ENCODE measurements at places on chromosomes 7 and 10. TPM values are rescaled to one million over a fixed set of nuclear protein-coding genes. Genes with fewer than 3 reads are reported as not detected.

The GRID1 gene
- total RNA-seq, result 1.1 TPM

The TMEM229A gene
- not detected for total RNA-seq

The NEUROG3 gene
- not detected for total RNA-seq

The NKX1-2 gene
- total RNA-seq, result not detected

GRCh38 chr10:93280121-93280698 is 201.9 kb downstream of the MYOF start:
- H3K36me3 ChIP-seq, result no peaks in the 10 kb centered on the region
- H3K27ac ChIP-seq, result no peak overlapping the region
- H3K27me3 ChIP-seq, result no peaks in the 10 kb centered on the region
- DNase-seq, result no peak
- H3K4me3 ChIP-seq, result no peak overlapping the region

DNA sequence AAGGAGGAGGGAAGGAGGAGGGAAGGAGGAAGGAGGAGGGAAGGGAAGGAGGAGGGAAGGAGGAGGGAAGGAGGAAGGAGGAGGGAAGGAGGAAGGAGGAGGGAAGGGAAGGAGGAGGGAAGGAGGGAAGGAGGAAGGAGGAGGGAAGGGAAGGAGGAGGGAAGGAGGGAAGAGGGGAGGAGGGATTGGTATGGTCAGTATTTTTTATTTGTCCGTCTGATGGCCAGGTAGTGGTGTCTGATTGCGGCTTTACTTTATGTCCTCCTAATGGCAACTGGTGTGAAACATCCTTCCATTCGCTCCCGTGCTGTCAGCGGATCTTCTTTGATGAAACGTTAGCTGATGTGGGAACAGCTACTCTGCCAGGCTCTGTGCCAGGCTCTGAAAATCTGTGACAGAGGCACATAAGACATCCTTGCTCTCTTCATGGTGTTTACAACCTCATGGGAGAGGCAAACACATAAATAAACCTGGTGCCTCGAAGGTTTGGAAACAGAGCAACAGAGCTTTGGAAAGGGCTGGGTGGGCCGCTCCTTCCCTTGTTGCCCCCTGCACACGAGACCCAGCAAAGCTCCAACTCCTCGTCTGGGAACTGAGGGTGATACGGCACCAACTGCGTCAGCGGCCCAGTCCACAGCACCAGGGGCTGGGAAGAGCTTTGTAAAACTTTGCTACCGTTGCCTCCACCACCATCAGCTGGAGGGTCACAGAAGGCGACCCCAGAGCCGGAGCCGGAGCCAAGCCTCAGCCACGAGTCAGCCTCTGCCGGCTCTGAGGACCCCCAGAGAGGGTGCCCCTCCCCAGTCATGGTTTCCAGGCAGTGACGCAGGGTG is 40.3 kb downstream of the PDGFA start:
- H3K4me3 ChIP-seq, result no peak overlapping the region
- peak; percentile 6 for DNase-seq
- H3K36me3 ChIP-seq, result no peaks in the 10 kb centered on the region
- H3K27me3 ChIP-seq, result no peaks in the 10 kb centered on the region

DNA sequence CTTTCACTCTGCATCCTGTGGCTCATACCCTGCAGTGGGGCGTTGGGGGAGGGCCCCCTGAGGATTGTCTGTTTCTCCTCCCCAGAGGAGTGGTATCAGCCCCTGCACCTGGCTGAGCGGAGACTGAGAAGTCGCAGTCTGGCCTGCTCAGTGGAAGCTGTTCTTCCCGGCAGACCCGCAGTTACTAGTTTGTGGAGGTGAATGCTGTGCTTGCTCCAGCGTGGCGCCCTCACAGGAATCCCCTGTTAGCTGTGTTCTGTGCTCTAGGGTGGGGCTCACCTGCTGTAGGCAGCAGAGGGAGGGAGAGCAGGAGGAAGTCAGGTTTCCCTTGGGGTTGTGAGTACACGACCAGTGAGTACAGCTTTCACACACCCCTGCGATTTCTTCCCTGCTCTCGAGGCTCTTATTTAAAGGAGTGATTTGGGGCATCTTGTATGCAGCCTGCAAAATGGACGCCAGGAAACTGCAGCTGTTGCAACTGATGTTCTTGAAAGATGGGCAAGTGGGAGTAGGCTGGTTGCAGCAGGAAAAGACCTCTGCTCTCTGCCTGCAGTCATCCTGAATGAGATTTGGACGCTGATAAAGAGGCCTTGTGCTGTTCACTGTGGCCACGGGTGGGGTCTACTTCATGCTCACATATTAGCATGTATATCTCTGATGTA is 66.4 kb downstream of the HK1 start:
- H3K4me3 ChIP-seq, result no peak overlapping the region
- no peaks in the 10 kb centered on the region for H3K27me3 ChIP-seq
- no peak for DNase-seq
- H3K4me1 ChIP-seq, result peaks cover 14% of the 10 kb centered on the region
- peaks cover 3% of the 10 kb centered on the region for H3K36me3 ChIP-seq

DNA sequence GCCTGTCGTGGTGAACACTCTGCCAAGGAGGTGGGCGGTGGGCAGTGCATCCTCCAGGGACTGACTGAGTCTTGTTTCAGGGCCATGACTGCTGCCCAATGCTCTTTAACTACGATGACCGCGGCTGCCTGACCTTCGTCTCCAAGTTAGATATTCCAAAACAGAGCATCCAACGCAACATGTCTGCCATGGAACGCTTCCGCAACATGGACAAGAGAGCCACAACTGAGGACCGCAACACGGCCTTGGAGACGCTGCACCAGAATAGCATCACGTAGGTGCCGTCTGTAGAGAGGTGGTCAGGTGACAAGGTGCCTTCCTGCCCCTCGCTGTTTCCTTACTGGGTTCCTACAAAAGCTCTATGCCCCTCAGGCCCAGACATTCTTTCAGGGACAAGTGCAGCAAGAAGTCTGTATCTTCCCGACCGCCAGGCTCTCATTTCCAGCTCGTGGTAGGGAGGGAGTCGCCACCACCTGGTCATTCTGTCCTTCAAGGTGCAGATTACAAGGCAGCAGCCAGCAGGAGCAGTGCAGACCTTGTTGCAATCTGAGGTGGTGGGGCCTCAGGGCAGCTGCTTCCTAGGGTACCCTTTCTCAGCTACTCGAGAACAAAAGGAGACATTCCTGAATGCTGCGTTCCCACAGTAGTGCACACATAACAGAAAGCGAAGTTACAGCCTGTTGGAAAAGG is 14.9 kb upstream of the ARPC1B start:
- no peaks in the 10 kb centered on the region for H3K27me3 ChIP-seq
- peaks cover 100% of the 10 kb centered on the region for H3K36me3 ChIP-seq
- DNase-seq, result no peak
- no peak overlapping the region for H3K27ac ChIP-seq

DNA sequence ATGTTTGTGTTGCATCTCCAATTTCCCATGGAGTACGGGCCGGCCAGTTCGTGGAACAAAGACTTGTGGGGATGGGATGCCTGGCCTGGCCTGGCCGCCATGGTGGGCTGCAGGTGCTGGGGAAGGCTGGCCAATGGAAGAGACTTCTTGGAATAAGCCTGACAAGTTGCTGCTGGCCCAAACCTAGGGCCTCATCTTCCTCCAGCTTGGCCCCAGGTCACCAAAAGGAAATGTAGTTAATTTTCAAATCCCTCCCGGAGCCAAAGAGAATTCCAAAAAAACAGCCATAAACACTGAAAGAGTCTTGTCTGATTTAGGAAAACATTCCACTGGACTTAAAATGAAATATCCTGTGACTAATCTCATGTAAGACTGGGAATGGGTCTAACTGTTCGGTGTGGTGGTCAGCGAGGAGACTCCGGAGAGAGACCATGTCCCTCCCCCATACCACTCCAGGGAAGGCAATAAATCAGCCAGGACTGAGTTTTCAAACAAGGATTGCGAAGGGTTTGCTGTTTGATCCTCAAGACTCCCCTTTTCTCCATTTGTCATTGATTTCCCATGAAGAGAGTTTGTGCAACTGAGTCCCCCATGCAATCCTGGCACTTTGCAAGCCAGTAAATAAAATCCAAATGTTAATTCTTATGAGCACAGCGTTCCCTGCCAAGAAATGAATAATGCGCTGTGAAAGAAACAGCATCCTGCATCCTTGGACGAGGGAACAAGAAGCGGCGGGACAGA is 128.7 kb upstream of the HABP2 start:
- peak; percentile 30 for DNase-seq
- H3K27ac ChIP-seq, result no peak overlapping the region
- H3K36me3 ChIP-seq, result no peaks in the 10 kb centered on the region
- peaks cover 8% of the 10 kb centered on the region for H3K4me1 ChIP-seq
- no peak overlapping the region for H3K4me3 ChIP-seq

GRCh38 chr7:28378574-28379149 is 33.7 kb upstream of the CREB5 start:
- H3K4me1 ChIP-seq, result peaks cover 6% of the 10 kb centered on the region
- H3K36me3 ChIP-seq, result no peaks in the 10 kb centered on the region
- DNase-seq, result no peak
- H3K4me3 ChIP-seq, result no peak overlapping the region

DNA sequence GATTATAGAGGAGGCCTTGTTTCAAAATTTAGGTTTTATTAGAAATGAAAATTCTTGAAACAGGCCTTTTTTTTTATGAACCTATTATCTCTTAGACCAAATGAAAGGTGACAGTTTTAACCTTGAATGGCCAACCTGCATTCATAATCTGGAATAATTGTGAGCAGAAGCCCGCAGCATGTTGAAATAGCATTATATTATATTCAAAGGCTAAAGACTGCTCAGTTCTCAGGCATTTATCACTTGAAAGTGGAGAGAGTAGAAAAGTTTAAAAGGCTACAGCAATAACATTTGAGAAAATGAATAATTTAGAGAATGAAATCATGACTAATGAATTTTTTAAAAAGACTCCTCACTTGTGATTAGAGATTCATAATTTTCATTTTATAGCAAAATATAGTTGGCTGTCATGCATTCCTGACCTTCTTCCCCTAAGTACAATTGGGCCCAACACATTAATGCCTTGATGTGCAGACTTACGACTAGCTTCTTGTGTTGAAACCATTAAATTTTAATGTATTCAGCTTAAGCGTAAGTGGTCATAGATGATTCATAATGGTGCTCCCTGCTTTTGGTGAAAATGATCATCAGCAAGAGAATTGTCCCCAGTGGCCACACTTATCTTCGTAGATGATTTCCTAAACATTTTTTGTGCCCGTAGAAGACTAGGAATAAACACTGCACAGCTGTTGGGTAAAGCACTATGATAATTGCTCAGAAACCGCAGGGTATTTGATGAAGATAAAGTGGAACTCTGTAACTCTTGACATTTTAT is 346.6 kb upstream of the BMPER start:
- no peaks in the 10 kb centered on the region for H3K4me1 ChIP-seq
- no peaks in the 10 kb centered on the region for H3K27me3 ChIP-seq
- DNase-seq, result no peak
- H3K4me3 ChIP-seq, result no peak overlapping the region

GRCh38 chr10:133281084-133281483 is 4.4 kb upstream of the ADAM8 start:
- DNase-seq, result no peak
- no peak overlapping the region for H3K27ac ChIP-seq
- peaks cover 72% of the 10 kb centered on the region for H3K36me3 ChIP-seq

DNA sequence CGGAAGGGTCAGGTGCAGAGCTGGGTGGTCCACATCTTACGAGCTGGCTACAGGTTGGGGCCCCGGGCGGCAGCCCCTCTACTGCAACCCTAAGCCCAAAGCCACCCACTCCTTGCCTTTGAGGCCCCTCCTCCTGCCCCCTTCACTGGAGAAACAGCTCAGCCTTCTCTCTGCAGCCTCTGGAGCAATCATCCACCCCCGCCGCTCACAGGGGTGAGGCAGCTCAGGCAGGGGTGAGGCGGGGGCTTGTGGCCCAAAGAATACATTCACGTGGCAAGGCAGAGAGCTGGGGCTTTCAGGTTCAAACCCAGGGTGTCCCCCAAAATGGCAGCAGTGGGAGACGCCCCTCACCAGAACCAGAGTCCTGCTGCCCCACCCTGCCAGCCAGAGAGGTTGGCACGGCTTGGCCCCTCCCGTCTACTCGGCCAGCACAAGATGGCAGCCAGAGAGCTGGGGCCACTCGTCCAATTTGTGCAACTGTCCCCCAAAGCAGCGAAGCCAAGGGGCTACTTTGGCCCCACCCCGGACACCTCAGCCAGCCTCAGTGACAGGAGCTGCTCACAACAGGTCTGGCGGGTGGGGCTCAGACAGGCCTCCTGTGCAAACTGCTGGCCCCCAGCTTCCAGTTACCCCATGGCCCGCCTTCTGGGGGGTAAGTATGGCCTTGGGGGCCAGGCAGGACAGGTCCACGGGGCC is 7.2 kb downstream of the GNB2 start:
- H3K27me3 ChIP-seq, result no peaks in the 10 kb centered on the region
- no peak overlapping the region for H3K4me3 ChIP-seq
- peaks cover 6% of the 10 kb centered on the region for H3K4me1 ChIP-seq
- DNase-seq, result no peak
- H3K27ac ChIP-seq, result peak overlapping the region; percentile 10

DNA sequence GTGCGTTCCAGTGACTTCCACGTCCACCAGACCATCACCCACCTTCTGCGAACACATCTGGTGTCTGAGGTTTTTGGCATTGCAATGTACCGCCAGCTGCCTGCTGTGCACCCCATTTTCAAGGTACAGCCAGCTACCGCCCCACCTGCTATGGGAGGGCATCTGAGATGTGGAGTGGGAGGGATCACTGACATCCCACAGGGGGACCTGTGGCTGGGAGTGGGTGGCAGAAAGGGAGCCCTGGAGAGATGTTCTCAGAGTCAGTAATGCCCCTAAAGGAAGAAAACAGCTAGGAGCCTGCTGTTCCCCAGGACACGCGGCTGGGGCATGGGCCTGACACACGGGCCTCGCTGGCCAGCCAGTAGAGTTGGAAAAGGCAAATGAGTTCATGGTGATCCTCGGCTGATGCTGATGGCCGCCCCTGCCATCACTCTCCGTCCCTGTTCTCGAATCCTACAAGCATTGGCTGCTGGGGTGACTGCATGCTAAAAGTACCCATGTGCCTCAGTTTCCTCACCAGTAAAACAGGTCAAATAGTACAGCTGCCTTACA is 66.6 kb downstream of the ALOX5 start:
- no peaks in the 10 kb centered on the region for H3K4me1 ChIP-seq
- no peaks in the 10 kb centered on the region for H3K27me3 ChIP-seq
- no peak overlapping the region for H3K27ac ChIP-seq
- no peak for DNase-seq
- no peak overlapping the region for H3K4me3 ChIP-seq

GRCh38 chr10:44386546-44387052 is 1.7 kb upstream of the CXCL12 start:
- no peaks in the 10 kb centered on the region for H3K36me3 ChIP-seq
- H3K27me3 ChIP-seq, result peaks cover 3% of the 10 kb centered on the region
- no peak overlapping the region for H3K4me3 ChIP-seq
- H3K4me1 ChIP-seq, result peaks cover 49% of the 10 kb centered on the region
